ENCODE measurements at places on chromosomes 7 and 10.

GRCh38 chr10:87505366-87506111 lies 846 bp downstream of the MINPP1 start:
- DNase-seq: peak; percentile 1

- no peak for DNase-seq
These were observed 13.5 kb downstream of the RPA3 start for GRCh38 chr7:7704867-7705266.

- DNase-seq: no peak
These were observed 271.5 kb upstream of the ZWINT start for GRCh38 chr10:56632537-56632936.

DNA sequence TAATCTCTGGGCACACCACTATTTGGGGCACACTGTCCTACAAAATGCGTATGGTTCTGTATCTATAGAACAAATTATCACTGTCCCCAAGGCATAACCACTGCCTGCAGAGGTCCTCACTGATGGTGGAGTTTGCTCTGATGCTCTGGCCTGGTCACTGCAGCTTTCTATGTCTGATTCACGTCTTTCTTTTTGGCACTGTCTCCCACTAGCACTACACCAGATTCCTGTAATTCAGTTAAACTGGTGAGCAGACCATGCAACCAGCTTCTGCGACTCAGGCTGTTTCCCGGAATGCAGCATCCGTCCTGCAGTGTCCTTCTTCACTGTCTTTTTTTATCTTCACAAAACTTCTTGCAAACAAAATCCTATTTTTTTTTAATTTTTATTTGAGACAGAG lies 112.8 kb downstream of the KLF6 start:
- no peak for DNase-seq

DNA sequence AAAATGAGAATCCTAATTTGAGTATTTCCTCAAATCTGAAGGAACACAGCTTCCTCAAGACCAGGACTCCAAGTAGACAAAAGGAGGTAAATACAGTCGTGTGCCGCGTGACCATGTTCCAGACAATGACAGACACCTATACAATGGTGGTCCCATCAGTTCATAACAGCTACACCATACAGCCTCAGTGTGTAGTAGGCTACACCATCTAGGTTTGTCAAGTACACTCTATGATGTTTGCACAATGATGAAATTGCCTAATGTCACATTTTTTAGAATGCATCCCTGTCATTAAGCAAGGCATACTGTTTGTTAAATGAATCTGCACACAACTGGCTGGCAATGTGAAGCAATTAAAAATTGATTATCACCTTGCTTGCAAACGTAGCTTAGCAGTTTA lies 107.9 kb downstream of the PROSER2 start:
- DNase-seq: no peak

- DNase-seq: no peak
These were observed 1.0 kb upstream of the PLXDC2 start for GRCh38 chr10:19815036-19815730.

- no peak for DNase-seq
These were observed 10.3 kb downstream of the ITPRIP start for GRCh38 chr10:104327745-104328645.

DNA sequence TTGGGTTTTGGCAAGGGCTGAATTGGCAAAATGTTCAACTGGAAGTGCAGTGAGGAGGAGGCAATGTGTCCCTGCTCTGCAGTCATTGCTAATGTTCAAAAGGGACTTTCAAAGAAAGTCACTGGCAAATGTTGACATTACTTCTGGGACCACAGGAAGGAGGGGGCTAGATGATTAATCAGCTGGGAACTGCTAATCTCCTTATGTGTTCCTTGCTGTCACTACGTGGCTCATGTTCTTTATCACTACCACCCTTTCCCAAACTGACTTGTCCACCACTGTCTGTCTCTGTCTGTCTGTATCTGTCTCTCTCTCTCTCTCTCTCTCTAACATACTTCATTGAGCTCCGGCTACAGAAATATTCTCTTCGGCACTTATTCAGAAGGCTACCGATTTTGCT lies 86.9 kb upstream of the MTPN start:
- DNase-seq: no peak

- no peak for DNase-seq
These were observed 361.8 kb upstream of the ZMIZ1 start for GRCh38 chr10:78706726-78707540.

DNA sequence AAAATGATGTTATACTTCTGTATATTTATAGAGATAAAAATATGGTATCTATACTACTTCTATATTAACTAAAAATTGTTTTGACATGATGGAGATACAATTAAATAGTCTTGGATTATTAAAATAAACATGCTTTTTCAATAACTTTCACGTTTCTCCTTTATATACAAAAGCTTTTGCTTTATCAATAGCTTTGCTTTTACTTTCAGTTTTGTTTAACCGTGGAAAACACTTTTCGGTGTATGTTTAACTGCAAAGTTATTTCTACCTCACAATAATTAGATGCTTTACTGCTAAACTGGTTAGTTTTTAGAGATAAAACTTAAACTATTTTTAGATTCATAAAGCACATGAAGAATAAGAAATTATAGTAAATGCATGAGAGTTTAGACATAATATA lies 432.1 kb upstream of the PCDH15 start:
- DNase-seq: no peak

- no peak for DNase-seq
These were observed 100.9 kb downstream of the XRCC2 start for GRCh38 chr7:152574892-152575548.

DNA sequence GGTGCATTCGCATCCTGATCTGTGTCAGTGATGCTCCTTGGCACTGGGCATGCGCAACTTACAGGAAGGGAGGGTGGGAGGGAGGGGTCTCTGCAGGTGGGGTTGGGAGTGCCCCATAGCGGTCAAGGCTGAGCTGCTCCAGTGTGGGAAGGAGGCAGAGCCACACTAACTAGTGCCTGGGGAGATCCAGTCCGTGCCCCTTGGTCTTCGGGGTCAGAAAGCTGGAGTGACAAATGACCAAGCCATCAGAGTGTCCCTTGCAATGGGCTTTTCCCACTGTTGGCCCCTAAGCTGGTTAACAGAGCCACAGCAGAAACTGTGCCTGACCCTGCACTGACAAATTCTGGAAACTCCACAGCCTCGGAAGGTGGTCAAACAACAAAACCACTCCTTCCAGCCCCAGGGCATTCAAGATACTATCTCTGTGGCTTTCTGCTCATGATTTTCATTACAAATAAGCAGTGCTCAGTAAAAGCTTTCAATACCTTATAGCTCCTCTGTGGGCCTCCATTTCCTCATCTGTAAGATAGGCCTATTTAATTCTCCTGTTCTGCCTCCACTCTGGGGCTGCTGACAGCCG lies 138.1 kb upstream of the UNC5B start:
- no peak for DNase-seq

DNA sequence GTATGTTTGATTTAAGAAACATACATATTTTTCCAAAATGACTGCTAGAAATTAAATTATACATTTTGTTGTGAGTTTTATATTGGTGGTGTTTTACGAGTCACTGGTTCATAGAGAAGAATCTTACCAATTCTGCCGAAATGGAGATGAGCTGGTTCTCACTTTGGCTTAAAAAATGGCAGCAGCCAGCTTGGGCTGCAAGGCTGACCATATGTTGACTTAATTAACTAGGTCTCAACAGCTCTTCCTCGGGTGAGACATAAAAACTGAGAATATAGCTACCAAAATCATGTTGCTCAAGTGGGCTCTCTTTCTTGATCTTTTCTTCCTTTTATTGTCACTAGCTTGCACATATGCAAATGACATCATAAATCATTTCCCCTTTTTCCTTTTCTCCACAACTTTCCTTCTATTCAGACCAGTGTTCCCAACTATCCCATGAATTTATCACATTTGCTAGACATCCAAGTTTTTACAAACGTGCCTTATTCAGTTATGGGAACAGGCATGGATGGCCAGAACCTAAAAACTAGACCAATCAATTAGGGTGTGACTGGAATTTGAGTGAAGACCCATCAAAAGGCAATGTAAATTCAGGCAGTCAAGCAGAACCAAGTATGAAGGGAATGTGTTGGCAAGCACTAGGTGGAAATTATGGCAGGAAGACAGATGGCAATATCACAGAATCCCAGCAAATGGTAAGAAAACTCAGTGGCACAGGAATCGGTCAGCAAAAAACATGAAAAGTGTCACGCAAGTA lies 6.4 kb upstream of the TSPAN12 start:
- no peak for DNase-seq

DNA sequence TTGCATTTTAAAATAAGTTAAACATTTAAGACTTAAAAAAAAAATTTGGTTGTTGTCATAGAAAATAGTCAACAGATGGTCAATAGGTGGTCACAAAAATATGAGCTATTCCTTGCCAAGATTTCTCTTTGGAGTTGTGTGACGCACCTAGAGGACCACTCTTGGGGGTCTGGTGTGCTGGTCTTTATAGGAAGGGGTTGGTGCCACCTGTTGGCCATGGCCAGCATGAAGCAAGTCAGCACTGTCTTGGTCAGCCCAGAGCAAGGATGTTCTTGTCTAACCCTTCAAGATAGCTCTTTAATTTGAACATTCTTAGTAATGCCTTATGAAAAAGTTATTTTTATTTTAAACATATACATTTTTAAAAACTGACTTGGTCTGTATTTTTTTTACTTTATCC lies 267.9 kb upstream of the CNTNAP2 start:
- DNase-seq: no peak

DNA sequence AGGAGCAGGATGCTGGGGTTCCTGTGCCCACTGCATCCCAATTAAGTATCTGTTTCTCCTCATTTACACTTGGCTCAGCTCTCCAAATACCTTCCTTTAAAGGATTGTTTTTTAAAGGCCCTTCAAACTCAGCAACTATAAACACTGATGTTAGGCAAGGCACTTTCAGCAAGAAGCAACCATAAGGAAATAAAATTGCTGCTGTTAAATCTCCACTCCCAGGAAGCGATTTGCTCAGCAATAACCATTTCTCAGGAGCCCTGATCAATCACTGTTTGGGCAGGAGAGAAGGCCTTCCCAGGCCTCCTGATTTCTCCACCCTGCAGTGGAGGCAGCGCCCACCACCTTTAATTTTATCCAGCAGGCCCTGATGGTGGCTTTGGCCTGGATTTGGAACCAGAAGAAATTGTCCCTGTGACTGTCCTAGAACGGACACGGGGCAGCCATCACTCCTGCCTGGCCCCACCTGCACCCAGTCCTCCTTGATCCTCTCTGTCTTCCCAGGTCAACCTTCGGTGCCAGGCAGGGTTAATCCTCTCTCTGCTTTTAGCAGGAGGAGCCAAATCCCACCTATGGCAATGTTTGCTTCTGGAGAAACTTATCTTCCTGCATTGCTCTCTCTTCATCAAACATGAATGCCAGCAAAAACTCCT lies 199.8 kb downstream of the PLXNA4 start:
- DNase-seq: no peak

- no peak for DNase-seq
These were observed 221.2 kb upstream of the LYZL1 start for GRCh38 chr10:29067628-29068027.

- DNase-seq: no peak
These were observed 464.9 kb downstream of the ANKRD7 start for GRCh38 chr7:118689403-118689802.

DNA sequence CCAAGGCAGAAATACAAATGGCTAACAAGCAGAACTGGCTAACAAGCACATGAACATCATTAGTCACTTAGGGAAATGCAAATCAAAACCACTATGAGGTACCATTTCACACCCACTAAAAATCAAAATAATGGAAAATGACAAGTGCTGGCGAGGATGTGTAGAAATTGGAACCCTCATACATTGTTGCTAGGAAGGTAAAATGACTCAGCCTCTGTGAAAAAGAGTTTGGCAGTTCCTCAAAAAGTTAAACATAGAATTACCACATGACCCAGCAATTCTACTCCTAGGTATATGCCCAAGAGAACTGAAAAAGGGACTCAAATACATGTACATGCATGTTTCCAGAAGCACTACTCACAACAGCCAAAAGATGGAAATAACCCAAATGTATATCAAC lies 52.8 kb upstream of the ANAPC16 start:
- no peak for DNase-seq

DNA sequence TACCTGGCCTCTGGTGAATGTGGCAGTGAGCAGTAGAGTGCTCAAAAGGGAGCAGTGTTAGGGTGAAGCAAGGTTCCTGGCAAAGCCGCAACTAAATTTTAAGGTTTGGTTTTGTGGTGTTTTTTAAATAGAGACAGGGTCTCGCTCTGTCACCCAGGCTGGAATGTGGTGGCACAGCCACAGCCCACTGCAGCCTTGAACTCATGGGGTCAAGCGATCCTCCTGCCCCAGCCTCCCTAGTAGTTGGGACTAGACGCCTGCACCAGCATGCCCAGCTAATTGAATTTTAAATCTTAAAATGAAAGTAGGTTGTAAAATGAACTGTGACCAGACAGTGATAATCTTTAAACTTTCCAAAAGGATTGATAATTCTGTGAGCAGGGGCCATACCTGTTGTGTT lies 130.4 kb downstream of the CCNY start:
- no peak for DNase-seq

DNA sequence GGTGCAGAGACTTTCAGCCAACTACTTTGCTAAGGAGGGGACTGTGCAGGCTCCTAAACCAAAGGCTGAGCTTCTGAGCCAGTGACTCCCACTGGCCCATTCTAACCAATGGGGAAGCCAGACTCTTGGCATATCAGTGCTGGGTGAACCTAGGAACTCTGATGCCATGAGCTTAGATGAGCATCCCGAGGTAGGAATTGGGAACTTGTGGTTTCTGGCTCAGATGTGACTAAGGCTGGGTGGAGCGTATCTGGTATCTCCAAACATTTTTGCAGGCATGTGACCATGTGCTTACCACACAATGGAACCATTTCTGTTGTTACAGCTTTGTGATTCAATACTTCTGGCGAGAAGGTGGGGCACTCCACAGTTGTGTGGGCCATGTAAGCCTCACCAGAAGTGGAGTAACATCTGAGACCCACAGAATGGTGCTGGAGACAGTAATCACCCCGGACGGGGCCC lies 2.5 kb upstream of the AVPI1 start:
- DNase-seq: no peak

GRCh38 chr7:100152937-100153666 lies 4.4 kb downstream of the LAMTOR4 start:
- no peak for DNase-seq

DNA sequence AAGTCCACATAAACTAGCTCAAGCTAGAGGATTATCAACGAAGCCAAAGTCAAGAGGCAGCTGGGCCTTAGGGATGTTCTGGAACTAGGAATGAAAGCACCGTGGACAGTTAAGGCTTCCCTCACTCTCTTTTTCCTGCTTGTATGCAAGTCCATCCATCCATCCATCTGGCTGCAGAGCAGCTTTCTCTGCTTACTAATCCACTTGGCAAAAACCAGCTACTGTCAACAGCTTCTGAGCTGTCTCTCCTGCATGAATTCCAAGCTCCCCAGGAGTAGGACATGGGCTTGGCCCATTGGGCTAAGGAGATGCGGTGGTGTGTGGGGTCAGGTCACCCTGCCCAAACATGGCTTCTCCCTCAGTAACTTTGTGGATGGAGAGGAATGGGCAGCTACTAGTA lies 66.2 kb downstream of the NAMPT start:
- DNase-seq: no peak

DNA sequence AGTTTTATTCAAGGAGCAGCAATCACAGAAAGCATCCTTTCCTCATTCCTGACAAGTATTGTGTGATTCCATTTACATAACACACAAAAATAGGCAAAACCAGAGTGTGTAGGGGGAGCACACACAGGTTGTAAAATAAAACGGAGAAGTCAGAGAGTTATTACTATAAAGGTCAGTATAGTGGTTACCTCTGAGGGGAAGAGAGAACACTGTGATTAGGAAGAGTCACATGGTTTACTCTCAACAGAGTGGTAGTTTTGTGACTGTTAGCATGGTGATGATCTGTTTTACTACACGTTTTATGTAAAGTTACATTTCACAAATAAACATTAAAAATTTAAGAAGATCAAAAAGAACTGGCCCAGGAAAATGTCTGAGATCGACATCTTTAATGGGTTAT lies 74.6 kb downstream of the VPS41 start:
- DNase-seq: no peak

Measured in T-helper 22 cell (primary cell).